ENCODE measurements at places on chromosomes 6 and 20.

DNA sequence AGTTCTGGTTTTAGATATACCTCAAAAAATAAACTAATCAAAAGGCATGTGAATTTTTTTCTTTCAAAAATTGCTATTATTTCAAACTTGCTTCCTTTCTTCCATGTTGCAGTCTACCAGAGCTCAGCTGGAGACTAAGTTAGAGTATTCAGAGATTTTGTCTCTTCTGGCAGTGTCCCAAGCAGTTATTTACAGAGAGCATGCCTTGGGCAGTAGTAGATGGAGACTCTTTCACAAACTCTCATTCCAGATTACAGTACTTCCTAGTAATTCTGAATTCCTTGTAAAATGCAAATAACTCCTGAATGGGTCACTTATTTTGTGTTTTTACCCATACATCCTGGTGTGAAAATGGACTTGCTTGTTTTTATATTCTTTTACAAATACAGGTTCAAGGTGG is 703.4 kb downstream of the EPHA7 start:
- no peak for DNase-seq

GRCh38 chr6:163390770-163391169 is 23.7 kb upstream of the QKI start:
- no peak for DNase-seq

DNA sequence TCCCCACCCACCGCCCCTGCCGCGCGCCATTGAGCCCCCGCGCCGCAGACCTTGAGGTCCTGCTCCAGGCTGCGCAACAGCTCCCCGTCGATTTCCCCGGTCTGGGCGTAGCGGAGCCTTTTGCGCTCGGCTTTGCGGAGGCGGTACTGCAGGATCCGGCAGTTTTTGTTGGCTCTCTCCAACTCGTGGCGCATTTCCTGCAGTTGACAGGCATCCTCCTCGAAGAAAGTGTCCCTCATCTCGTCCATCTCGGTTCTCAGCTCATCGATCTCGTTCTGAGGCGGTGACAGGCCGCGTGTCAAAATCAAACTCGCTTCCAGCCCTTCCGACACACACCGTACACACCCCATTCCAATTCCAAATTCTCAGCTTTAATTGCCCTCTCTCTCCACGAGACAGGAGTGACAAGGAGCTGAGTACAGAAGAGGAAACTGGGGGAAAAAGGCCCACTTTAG is 4.3 kb downstream of the MTCL3 start:
- DNase-seq = no peak

DNA sequence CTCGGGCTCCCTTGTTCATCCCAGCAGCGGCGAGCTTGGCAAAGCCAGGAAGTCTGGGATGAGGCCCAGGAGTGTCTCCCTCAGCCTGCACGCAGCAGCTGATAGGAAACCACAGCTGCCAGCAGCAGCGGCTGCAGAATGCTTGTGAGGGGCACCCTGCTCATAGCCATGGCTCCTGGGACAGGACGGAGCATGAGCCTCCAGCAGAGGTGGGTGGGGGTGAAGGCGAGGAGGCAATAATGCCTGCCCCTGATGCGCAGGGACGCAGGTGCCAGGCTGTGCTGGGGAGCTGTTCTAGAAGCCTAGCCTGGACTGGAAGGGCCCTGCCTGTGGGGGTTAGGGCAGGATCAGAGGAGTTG is 157.9 kb downstream of the CD83 start:
- no peak for DNase-seq

GRCh38 chr6:34595332-34596184 is 39.4 kb upstream of the SPDEF start:
- peak; percentile 34 for DNase-seq

DNA sequence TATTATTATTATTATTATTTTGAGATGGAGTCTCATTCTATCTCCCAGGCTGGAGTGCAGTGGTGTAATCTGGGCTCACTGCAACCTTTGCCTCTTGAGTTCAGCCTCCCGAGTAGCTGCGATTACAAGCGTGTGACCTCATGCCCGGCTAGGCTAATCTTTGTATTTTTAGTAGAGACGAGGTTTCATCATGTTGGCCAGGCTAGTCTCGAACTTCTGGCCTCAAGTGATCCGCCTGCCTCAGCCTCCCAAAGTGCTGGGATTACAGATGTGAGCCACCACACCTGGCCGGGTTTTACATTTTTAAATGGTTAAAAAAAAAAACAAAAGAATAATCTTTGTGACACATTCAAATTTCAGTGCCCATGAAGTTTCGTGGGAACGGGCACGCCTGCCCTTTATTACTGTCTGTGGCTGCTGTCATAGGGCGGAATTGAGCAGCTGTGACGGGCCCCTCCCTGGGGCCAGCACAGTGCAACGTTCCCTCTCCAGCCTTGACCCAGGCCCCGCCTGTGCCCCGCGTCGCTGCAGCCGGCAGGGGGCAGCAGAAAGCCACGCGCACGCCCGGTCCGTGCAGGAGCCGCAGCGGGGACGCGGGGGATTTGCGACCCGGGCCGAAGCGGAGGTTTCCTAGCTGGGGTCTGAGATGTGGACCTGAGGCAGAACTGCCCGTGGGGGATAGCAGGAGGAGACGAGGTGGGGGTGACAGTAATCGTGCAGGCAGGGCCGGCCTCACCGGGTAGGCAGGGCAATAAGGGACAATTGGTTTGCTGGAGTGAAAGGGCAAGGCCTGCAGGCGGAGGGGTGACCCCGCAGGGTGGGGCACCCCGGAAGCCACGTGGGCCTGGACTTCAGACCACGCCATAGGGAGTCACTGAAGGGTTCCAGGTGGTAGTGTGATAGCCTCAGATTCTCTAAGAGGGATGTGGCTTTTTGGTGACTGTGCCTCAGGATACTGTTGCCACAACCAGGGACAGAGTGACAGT is 54.3 kb downstream of the SYTL3 start:
- DNase-seq = peak; percentile 81

GRCh38 chr6:422433-423054 is 31.0 kb downstream of the IRF4 start:
- peak; percentile 86 for DNase-seq

DNA sequence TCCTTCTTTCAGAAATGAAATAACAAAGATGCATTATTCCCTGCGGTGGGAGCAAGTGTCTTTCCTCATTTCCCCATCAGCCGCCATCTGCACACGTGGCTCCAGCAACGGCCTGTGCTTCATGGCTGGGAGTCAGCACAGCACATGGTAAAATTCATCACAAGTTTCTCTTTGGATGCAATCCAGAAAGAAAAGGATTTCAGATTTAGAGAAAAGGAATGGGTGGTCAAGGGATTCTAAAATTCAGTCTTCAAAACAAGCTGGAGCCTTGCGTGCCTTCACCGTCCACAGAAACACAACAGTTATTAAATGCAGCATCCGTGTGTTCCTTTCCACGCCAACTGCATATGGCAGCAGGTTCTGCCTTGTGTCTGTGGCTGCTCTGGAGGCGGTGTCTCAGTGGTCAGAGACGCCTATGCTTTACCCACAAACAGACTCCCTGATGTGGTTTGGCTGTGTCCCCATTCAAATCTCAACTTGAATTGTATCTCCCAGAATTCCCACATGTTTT is 107.6 kb downstream of the THBS2 start:
- DNase-seq = no peak

- no peak for DNase-seq
Measured at GRCh38 chr6:137827977-137828810, 38.9 kb upstream of the TNFAIP3 start.
